Activated naive CD8-positive, alpha-beta T cell treated with anti-CD3 and anti-CD28 coated beads, Interleukin-2, amount 10 ng/mL, durations not matched to agents 7 days and 5 days (primary cell): ENCODE measurements at places on chromosomes 6 and 20.

DNA sequence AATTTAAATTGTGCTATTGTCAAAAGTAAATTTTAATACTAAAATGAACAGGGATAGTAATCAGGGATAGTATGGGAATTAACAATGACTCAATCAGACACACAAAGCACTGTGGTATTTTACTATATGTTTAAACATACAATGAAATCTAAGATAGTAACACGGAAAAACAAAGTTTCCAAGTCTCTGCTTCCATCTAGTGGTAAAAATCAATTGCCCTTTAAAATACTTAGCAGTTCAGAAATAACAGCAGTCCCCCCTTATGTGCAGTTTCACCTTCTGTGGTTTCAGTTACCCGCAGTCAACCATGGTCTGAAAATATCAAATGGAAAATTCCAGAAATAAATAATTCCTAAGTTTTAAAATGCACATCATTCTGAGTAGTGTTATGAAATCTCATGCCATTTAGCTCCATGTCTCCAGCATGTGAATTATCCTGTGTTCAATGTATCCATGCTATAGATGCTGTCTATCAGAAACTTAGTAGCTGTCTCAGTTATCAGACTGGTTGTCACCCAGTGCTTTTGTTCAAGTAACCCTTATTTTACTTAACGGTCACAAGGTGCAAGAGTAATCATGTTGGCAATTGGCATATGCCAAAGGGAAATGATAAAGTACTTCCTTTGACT is 58.5 kb downstream of the AHI1 start:
- no peak for DNase-seq

DNA sequence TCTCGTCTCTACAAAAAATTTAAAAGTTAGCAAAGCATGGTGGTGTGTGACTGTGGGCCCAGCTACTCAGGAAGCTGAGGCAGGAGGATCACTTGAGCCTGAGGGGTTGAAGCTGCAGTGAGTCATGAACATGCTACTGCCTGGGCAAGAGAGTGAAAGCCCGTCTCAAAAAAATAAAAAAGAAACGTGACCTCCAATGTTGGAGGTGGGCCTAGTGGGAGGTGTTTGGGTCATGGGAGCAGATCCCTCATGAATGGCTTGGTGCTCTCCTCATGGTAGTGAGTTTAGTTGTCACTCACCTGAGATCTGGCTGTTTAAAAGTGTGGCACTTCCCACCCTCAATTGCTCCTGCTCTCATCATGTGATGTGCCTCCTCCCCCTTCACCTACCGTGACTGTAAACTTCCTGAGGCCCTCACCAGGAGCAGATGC is 24.3 kb downstream of the RBL1 start:
- no peak for DNase-seq

GRCh38 chr20:4021906-4022305 is 6.5 kb upstream of the RNF24 start:
- no peak for DNase-seq

GRCh38 chr6:47334334-47334733 is 24.6 kb upstream of the TNFRSF21 start:
- no peak for DNase-seq

GRCh38 chr6:55998576-55998975 is 123.2 kb upstream of the BMP5 start:
- no peak for DNase-seq

- no peak for DNase-seq
Observed at GRCh38 chr6:89180112-89180511, 34.3 kb downstream of the PM20D2 start.

GRCh38 chr6:106182455-106182854 is 96.3 kb downstream of the PRDM1 start:
- DNase-seq, result no peak

DNA sequence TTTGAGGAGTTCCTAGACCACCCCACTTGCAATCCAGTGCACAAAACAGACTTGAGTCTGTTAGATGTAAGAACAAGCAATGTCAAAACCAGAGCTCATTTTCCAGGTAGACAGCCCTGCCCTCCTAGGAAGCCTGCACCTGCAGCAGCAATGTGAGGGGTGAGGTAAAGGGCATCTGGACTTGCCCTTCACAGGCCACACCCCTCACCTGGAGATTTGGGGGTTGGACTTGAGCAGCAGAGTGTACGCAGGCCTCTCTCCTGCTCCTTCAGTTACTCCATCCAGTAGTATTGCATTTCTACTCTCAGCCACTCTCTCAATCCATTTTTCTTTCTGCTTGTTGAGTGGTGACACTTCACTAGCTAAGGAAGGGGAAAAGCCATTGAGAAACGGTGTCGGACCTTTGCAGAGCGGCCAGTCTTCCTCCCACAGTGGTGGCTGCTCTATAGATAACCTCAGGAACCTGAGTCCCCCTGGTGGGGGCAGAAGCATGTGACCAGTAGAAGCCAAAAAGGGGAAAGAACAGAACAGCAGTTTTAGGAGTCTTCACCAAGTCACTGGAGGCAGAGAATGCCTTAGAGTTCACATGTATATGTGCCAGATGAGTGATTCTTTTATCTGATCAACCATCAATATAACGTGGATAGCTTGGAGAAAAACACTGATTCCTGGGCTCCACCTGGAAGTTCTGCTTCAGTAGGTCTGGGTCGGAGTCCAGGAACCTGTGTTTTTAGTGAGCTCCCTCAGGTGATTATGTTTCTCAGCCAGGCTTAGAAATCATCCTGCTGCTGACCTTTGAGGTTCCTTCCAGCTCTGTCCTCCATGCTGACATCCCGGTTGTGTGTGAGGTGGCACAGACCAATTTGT is 28.0 kb downstream of the ARFGEF2 start:
- no peak for DNase-seq

- DNase-seq, result no peak
Observed at GRCh38 chr20:10249822-10250221, 31.2 kb downstream of the SNAP25 start.

DNA sequence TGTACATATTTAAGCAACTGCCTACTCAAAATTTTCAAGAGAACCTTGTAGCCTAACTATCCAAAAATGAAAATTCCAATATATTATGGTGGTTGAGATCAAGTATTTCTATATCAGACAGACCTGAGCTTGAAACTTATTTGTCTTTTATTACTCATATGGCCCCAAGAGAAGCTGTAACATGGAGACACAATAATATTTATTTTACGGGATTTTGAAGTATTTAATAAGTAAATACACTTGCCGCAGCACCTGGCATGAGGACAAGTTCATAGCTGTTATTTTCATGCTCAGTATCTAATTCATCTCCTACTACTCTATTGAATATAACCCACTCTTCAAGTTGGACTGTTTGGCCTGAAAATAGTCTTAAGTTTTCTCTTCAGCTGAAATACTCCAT is 28.0 kb downstream of the PTPRK start:
- no peak for DNase-seq

GRCh38 chr20:16533502-16533901 is 39.7 kb downstream of the KIF16B start:
- no peak for DNase-seq

DNA sequence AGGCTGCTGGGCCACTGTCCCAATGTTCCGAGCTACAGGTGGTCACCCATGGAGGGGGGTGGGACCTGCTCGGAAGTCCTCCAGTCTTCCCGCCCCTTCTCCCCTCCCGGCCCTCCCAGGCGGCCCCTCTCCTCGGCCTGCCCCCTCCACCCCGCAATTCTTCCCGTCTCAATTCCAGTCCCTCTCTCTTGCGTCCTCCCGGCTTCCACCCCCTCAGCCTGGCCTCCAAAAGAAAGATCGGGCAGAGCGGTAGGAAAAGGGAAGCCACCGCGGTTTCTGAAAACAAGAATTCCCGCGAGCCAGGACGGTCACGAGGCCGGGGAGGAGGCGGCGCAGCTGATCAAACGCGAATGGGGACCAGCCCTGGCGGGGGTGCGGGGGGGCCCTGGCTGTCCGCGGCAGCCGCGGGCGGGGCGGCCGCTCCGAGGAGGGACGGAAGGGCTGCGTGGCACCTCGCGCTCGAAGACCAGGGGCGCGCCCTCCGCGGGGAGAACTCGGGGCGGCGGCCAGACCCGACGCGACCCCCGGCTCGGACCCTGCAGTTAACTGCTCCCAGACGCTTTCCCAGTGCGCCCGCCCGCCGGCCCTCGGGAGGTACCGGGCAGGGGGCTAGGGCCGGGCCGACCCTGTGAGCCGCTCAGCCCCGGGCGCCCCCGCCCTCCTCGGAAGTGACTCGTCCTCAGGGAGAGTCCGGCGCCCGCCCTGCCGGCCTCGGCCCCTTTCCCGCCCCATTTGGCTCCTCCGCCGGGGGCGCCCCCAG is 1.0 kb downstream of the PXDC1 start:
- no peak for DNase-seq
